Left kidney (tissue), 8 donors: ENCODE measurements at places on chromosomes 16 and 17. TPM values are rescaled to one million over a fixed set of nuclear protein-coding genes. Genes with fewer than 3 reads are reported as not detected.

Gene HNF1B
- 114 TPM for polyA plus RNA-seq

GRCh38 chr17:20203761-20204263 lies 194.7 kb downstream of the SPECC1 start:
- DNase-seq = no peak

- DNase-seq = no peak
Observed at GRCh38 chr17:58377661-58378060, 25.7 kb upstream of the SUPT4H1 start.

Gene ITGB3
- polyA plus RNA-seq = 21.8 TPM

- DNase-seq = no peak
Observed at GRCh38 chr17:77271411-77271810, 130.6 kb downstream of the SEC14L1 start.

GRCh38 chr16:57704011-57704904 lies 9.7 kb downstream of the DRC7 start:
- DNase-seq = no peak

Gene DLG4
- 36.0 TPM for polyA plus RNA-seq

DNA sequence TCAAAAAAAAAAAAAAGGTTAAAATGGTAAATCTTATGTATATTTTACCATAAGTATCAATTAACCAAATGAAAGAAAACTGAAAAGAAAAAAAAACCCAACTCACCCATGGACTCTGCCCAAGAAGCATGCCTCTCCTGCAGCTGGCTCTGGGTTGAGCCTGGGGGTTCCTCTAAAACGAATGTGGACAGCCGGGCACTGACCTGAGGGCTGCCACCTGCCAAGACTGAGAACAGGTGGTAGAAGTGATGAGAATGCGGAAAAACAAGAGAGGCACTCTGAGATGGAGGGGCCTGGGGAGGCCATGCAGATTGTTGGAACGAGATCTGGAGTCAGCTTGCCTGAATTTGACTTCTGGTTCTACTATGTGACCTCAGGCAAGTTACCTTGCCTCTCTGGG lies 85.5 kb upstream of the MSI2 start:
- no peak for DNase-seq
